ENCODE measurements at places on chromosomes 12 and 14.
A peak's percentile ranks its signal among the peaks of the same experiment; 100 is the strongest.

DNA sequence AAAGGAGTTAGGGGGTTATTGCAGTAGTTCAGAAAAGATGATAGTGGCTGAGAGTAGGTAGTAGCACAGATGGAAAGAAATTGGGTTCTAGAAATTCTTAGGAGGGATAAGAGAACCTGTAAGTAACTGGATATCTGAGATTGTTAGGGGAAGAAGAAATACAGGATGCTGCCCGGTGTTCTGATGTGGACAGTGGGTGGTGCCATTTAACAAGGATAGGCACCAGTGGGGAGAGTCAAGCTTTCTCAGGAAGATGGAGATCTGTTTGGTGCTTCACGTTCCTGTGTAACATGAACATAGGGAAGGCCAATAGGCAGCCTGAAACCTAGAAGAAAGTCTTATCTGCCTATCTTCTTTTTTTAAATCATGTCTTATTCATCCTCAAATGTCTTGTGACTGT lies 245.9 kb downstream of the NPAS3 start:
- DNase-seq: no peak

GRCh38 chr14:51855234-51855633 lies 5.2 kb upstream of the GNG2 start:
- no peak for DNase-seq

- no peak for DNase-seq
Observed at GRCh38 chr12:120015313-120015712, 26.3 kb downstream of the BICDL1 start.

DNA sequence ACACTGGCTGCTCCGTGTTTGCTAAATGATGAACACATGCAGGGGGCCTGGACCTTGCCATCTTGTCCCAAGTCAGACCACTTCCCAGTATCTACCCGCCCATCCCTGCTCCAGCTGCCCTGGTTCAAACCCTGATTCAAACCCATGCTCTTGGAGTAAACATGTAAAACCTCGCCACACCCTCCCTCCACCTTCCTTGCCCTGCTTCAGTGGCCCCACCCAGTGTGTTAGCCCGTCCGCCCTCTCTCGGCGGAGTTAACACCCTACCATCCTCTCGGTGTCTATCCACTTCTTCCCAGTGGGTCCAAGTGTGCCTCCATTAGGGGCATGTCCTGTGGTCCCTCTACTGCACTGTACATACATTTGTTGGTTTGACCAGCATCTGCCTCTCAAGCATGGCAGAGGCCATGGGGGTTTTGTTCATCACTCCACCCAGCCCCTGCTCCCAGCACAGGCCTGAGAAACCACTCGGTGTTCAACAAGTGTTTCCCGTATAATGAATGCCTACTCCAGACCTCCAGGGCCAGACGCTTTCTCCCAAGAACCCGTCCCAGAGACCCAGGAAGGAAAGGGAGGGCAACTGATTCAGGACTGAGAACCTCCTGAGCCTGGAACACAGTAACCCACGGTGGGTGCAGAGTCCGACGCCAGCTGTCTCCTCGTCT lies 37.1 kb downstream of the P2RX4 start:
- no peak for DNase-seq

GRCh38 chr12:18926188-18926587 lies 188.3 kb downstream of the CAPZA3 start:
- DNase-seq: no peak

- DNase-seq: no peak
Observed at GRCh38 chr14:36281309-36281708, 39.1 kb downstream of the MBIP start.

DNA sequence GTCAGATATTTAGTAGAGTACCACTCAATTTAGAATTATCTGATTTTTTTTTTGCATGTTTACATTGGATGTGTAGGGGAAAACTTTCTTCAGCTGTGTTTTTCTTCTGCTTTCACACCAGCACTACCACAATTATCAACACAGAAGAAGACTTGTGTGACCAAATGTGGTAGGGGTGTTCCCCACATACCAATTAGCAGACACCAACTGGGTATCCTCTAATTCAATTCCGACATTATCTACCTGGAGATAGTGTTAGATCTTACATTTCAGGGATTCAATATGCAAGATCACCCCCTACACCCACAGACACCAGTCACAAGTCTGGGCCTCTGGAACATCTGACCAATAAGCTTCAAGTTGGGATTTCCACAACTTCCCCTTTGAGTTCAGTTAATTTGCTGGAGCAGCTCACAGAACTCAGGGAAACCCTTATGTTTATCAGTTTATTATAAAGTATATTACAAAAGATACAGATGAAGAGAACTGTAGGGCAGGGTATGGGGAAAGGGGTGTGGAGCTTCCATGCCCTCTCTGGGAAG lies 4.1 kb upstream of the KLRG1 start:
- DNase-seq: no peak

- DNase-seq: no peak
Observed at GRCh38 chr14:94320243-94320642, 2.9 kb downstream of the SERPINA6 start.

GRCh38 chr12:108827941-108828340 lies 29.4 kb downstream of the SSH1 start:
- DNase-seq: no peak

- no peak for DNase-seq
Observed at GRCh38 chr12:6084969-6085450, 39.5 kb downstream of the VWF start.

GRCh38 chr12:71107936-71108335 lies 49.9 kb downstream of the TSPAN8 start:
- DNase-seq: no peak

GRCh38 chr14:59177262-59177661 lies 11.2 kb upstream of the DAAM1 start:
- no peak for DNase-seq

DNA sequence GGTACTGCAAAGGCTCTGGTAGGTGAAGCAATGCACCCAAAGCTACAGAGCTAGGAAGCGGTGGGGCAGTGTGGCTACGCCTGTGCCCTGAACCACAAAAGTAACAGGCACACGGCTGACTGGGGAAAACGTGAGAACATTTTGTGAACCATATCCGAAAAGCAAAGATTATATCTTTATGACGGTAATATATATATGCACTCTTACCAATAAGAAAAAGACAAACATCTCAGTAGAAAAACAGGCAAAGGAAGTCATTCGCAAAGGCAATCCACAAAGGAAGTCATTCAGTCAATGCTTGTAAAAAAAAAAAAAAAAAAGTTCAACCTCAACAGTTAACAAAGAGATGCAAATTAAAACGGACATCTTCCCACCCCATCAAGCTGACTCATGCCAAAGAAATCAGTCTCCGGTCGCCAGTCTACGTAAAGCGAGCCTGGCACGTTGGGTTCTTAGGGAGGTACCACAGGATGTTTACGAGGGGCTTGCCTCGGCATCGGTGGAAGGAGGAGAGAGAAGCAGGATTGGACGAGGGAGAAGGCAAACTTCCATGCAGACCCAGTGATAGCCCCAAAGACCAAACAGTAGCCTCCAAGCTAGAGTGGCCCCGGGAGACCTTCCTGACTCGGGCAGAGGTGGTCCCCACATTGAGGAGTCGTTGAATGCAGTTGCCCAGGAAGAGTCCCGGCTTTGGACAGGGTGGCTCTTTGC lies 39.4 kb upstream of the PPP2R5C start:
- peak; percentile 52 for DNase-seq

GRCh38 chr14:22492622-22493542 lies 96.1 kb downstream of the DAD1 start:
- no peak for DNase-seq

GRCh38 chr14:104464907-104465306 lies 114.7 kb upstream of the C14orf180 start:
- no peak for DNase-seq

- DNase-seq: no peak
Observed at GRCh38 chr12:96063046-96063445, 27.7 kb upstream of the LTA4H start.

- no peak for DNase-seq
Observed at GRCh38 chr14:91290986-91291385, 46.5 kb upstream of the GPR68 start.

DNA sequence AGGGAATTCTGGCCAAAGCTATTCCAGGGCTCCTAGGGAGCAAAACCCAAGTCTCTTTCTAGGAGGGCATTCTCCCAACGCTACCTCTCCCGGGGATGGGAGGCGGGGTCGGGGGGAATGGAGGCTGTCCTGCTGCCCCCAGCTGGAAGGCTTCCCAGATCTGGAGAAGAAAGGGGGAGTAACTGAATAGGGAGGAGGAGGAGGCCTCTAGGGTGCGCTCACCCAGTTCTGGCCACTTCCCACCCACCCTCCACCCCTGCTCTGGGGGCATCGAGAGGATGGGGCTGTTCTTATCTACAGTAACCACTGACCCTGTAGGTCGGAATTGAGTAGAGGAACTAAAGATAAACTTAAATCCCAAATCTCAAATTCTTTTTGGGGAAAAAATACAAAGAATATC lies 579 bp upstream of the RNASE1 start:
- no peak for DNase-seq

GRCh38 chr12:12943586-12944260 lies 8.2 kb downstream of the GPRC5D start:
- DNase-seq: no peak

GRCh38 chr14:84535976-84536375 lies 994.0 kb upstream of the FLRT2 start:
- no peak for DNase-seq

DNA sequence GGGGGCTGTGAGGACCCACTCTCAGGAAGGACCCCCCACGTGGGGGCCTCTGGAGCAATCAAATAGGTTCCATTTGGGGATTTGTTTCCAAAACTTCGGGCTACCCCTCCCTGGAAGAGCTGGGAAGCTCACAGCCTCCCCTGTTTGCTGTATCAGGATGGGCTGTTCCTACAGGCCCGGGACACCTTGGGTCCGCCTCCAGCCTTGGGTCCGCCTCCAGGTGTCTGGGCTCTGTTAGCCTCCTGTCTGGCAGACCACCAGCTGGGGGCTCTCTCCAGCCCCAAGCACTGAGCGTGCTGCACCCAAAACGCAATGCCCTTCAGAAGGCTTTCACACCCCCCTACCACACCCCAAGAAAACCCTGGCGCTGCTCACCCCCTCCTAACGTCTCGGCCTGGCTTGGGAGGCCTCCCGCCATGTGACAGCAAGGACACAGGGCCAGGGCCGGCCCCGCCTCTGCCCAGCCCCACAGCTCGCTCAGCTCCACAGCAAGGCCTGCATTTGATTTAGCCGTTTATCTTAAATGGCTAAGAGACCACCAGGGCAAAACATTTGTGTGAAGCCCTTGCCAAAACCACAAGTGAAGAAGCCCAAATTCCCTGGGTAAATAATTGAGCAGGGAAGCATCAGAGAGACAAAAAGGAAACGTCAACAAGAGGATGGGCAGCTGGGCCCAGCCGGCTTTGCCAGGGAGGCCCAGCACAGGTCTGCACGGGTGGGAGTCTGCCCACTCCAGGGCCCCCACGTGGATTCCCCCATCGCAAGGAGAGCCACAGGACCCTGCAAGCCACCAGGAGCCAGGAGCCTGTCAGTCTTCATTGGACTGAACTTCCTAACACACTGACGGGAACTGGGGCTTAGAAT lies 39.9 kb downstream of the BCL11B start:
- peak; percentile 29 for DNase-seq

- DNase-seq: no peak
Observed at GRCh38 chr14:59688224-59689170, 111.9 kb upstream of the CCDC175 start.

DNA sequence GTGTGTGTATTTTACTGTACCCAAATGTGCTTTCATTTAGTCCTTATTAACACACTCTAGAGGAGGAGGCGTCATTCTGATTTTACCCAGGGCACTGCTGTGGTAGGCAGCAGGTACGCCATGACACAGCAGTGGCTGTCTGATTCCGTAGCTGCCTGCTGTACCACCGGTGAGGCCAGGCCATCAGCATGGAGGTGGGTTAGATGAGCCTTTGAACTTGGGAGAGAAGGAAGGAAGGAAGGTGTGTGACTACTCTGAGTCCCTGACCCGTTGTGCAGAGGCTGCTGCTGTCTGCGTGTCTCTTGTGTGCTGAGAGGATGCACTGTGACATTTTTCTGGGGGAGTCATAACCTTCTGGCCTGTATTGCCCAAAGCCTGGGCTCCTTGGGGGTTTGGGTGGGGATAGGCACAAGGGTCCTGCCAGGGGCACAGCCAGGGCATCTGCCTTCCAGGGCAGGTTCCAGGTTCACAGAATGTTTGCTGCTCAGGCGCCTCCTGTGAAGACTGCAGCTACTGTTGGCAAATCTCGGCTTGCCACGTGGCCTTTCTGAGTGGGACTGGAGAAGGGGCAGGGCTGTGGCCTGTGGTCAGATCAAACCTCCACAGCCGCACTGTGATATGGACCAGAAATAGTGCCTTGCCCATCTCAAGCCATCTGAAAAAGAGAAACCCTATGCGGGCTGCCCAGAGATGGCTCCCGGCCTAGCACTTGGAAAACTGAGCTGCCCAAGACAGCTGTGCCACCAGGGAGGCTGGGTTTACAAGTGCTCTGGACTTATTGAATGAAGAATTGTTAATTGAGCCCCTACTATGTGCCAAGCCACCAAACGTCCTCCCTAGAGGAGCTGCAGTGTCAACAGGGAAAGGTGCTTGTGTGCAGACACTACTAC lies 47.1 kb downstream of the MLXIP start:
- DNase-seq: no peak

DNA sequence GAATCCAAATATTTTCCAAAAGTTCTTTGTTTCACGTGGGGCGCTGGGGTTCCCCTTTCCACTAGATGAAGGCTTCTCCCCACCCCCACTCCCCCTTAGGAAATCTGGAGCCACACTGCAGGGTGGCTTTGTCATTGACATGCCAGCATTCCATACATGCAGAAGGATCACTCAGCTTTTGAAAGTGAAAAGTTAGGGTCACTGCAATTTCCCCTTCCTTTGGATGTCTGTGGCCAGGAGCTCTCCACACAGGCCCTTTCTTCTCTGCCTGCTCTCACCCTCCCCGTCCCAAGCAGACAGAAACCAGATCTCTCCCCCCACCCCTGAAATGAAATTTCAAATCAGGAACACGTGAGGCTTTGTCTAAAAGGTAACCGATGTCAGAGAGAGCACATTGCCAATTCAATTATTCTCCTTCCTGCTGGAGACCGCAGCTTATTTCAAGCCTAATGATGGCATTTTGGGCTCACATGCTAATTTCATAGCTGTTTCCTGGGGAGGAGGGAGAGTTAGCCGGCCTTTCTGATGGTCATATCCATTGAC lies 153.9 kb upstream of the RFLNA start:
- DNase-seq: no peak

- DNase-seq: no peak
Observed at GRCh38 chr12:70059373-70059772, 183.9 kb upstream of the CNOT2 start.

DNA sequence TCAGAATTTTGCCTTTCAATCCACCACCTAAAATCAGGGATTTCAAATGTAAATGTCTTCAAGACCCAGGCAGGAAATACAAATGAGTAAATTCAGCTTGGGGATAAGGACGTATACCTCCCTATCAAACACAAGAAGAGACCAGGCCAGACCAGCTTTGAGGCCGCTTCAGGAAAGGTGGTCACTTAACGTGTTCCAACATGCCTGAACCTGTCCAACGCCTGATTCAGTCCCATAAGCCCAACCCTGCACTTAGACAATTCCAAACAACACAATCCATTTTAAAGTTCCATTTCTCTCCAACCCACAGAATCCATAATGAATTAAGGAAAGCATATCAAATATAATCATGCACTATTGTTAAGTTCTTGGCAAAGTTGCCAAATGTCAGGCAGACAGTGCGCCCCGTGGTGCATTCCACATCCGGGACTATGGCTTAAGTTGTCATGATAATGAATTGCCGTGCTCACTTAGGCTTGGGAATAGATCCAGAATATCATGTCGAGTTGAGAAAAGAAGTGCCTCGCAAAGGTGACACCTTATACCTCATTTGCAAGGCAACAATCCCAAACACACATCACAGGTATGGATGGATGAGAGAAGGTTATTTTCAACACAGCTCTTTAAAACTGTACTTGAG lies 35.5 kb downstream of the CCDC60 start:
- no peak for DNase-seq

- DNase-seq: no peak
Observed at GRCh38 chr12:103846415-103846814, 5.4 kb upstream of the NT5DC3 start.

All from effector CD8-positive, alpha-beta T cell (primary cell).